ENCODE measurements at places on chromosomes 5 and 9. TPM values are rescaled to one million over a fixed set of nuclear protein-coding genes. Genes with fewer than 3 reads are reported as not detected.
A peak's percentile ranks its signal among the peaks of the same experiment; 100 is the strongest.

DNA sequence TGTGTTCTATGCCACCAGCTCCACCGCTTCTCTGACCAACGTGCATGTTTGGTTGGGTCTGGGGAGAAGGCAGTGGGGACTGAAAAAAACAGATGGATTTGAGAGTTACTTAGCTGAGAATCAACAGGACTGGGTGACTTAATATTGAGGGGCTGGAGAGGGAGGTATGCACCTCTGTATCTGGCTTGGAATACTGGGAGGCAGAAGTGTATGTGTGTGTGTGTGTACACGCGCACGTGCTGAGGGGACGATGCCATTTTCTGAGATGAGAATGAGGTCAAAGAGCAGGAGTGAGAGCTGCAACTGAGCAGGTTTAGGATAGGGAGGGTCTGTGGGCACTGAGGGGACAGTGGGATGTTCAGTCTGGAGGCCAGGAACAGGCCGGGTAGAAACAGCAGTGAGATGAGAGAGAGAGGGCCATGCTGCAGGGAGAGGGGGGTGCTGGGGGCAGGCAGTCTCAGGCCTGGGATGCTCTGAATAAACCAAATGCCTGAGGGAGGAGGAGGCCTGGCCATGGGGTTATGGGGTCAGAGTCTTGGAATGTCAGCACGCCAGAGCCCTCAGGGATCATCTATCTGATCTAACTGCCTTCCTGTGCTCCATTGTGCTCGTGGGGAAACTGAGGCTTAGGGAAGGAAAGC is 14.0 kb downstream of the PDGFRB start:
- no peak for DNase-seq

- no peak for DNase-seq
Observed at GRCh38 chr9:37174247-37174646, 53.9 kb downstream of the ZCCHC7 start.

GRCh38 chr9:70607926-70608325 is 193.5 kb upstream of the KLF9 start:
- no peak for DNase-seq

- DNase-seq = peak; percentile 38
Observed at GRCh38 chr9:90964101-90965020, 162.7 kb downstream of the SYK start.

DNA sequence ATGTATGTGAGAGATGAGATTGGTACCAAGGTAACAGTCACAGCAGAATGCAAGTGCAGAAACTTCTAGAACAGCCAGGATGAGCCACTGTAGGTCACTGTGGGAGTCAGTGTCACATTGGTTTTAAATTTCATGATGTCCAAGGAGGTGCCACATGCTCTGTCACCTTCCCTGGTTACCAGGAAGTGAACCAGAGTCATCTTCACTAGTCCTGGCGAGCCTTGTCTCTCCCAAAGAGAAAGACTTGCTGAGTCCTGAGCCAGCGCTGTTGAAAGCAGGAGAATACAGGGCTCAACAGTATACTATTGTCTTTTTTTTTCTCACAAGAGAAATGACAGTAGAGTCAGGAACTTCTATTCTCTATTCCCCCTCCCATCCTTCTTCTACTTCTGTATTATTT is 615.5 kb downstream of the RAB3C start:
- no peak for DNase-seq

- no peak for DNase-seq
Observed at GRCh38 chr9:133058071-133058470, 3.7 kb upstream of the CEL start.

DNA sequence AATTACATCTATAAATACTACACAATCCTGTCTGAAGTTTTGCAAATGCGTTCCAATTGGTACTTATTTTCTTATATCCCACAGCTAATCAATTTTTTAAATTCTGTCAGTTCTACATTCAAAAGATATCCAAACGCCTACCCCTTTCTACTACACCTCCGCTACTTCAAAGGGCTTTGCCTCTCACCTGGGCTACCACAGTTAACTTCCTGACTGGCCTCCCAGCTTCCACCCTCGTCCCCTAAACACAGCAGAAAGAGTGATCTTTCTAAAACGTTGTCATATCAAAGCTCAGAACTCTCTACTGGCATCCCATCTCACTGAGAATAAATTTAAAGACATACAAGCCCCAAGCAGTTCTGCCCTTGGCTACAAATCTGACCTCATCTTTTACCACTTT is 32.3 kb upstream of the NIPBL start:
- no peak for DNase-seq

DNA sequence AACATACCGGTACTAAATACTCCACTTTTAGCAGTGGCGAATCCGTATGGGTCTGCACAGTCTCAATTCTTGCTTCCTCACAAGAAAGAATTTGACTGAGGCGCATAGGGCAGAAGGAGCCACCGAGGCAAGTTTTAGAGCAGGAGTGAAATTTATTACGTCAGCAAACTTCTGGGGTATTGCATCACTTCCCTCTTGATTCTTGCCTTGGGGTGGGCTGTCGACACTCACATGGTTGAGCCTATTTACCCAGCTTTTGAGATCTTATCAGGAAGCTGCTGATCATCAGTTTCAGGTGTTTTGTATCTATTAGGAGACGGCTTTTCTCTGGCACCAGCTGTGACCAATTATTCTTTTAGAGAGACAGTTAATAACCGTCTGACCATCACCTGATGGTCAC is 111.5 kb upstream of the CCNH start:
- DNase-seq = no peak

DNA sequence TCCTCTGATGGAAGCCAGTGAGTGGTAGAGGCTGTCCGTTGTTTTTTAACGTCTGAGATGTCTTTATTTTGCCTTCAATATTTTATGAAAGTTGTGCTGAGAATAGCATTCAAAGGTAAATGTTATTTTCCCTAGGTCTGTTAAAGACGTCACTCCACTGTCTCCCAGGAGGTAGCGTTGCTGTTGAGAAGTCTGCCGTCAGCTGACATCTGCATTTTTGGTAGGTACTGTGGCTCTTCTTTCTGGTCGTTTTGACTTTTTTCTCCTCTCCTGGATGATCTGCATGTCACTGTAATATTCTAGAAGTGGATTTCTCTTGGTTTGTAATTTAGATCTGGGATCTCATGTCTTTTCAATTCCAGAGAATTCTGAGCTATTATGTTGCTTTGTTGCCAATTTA is 26.4 kb downstream of the SURF6 start:
- DNase-seq = no peak

DNA sequence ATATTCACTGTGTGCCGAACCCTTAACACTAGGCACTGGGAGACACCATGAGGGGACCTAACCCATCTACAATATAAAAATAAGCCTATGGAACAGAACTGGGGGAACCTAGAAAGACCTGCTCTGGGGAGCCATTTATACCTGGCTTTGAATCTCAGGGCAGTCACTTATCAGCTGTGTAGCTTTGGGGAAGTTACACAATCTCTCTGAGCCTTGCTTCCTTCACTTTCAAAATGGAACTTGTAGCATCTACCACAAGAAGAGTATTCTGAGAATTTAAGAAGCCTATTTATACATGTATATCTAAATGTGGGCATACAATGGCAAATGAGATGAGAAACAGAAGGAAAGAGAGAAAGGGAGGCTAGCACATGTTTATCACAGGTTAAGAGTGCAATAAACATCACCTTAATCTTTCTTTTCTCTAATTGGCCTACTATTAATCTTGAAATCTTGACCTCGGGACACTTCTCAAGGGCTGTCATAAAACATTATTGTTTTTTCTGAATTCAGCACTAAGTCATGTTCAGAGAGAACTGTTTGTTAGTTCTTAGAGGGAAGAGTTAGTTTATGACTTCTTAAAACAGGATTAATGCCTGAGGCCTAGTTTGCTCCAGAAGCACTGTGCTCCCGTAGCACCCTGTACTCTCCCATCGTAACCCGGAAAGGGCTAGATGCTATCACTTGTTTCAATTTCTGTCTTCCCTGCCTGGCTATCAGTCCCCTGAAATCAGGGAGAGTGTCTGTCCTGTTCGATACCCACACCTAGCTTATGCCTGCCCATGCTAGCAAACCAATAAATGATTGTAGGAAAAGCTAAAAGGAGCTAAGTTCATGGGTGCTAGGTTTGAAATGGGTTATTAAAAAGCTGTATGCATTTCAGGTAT is 606.4 kb upstream of the CLINT1 start:
- DNase-seq = no peak

GRCh38 chr5:72280581-72281069 is 39.4 kb downstream of the MRPS27 start:
- no peak for DNase-seq

GRCh38 chr5:45057564-45057963 is 248.8 kb downstream of the MRPS30 start:
- DNase-seq = no peak

DNA sequence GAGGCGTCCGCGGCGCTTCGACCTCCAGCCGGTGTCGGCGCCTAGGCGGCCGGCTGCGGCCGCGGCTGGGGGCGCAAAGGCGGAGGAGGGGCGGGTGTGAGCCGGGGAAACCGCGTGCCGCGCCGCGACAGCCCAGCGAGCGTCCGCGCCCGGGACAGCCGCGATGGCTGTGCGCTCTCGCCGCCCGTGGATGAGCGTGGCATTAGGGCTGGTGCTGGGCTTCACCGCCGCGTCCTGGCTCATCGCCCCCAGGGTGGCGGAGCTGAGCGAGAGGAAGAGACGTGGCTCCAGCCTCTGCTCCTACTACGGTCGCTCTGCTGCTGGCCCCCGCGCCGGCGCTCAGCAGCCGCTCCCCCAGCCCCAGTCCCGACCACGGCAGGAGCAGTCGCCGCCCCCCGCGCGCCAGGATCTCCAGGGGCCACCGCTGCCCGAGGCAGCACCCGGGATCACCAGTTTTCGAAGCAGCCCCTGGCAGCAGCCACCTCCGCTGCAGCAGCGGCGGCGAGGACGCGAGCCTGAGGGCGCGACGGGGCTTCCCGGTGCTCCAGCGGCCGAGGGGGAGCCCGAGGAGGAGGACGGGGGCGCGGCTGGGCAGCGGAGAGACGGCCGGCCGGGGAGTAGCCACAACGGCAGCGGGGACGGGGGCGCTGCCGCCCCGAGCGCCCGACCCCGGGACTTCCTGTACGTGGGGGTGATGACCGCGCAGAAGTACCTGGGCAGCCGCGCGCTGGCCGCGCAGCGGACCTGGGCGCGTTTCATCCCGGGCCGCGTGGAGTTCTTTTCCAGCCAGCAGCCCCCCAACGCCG is 605 bp downstream of the CHSY3 start:
- DNase-seq = peak; percentile 12

DNA sequence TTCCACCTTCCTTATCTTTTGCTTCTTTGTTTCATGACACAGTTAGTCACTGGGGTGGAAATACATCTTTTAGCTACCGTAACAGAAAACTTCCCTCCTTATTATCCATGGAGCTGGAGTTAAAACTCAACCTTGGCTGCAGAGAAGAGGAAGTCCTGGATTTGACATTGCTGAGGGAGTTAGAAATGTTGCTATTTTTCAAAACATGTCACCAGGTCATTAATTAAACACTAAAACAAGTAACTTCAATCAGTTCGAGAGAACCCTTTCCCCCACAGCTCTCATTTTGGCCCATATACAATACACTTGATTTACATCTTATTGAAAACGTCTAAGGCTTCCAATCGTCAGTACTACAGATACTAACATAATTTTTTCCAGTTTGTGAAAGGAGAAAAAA is 237.9 kb upstream of the CD180 start:
- DNase-seq = no peak

DNA sequence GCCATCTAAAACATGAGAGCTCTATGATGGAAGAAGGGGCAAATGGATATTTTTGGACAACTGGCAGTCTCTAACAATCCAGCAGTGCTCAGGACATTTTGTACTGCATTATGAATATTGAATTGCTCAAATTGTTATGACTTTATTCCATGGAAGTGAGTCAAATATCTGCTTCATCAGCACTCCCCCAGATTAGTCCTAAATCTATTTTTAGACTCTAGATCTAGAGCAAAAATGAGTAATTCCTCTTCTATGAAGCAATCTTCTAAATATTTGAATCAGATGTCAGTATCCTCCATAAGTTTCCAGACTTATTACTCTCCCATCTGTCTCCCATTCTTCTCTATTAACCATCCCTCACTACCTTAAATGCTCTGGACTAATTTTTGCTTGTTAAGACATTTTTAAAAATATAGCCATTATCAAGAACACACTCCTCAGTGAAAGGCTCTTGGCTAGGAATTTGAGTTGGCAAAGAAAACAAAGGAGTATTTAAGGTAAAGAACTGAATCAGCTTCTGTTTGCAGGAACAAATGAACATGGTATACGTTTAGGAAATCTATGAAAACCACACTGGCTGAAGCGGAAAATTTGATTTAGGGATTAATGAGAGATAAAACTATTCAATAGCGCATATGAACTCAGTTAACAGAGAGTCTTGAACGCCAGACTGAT is 300.9 kb downstream of the MCTP1 start:
- no peak for DNase-seq

- DNase-seq = no peak
Observed at GRCh38 chr5:132953710-132954109, 9.7 kb downstream of the AFF4 start.

DNA sequence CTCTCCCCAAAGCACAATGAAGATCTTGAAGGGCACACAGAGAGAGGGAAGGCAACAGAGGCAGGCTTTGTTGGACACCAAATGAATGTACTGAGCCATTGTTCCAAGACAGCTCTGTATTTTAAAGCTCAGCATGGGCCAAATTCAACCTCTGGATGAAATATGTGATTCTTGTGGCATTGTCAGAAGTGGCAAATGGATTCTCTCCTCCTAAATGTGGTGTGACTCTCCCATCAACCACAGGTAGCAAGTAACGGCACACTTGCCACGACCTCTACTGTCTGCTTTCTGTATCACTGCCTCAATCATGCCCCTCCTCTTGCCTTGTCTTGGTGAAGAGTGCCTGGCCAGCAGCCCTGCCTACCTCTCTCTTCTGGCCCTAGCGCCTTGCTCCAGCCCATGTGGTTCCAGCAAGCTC is 6.1 kb upstream of the MOB3B start:
- no peak for DNase-seq

- DNase-seq = no peak
Observed at GRCh38 chr5:105836268-105836667, 1834.5 kb downstream of the EFNA5 start.

DNA sequence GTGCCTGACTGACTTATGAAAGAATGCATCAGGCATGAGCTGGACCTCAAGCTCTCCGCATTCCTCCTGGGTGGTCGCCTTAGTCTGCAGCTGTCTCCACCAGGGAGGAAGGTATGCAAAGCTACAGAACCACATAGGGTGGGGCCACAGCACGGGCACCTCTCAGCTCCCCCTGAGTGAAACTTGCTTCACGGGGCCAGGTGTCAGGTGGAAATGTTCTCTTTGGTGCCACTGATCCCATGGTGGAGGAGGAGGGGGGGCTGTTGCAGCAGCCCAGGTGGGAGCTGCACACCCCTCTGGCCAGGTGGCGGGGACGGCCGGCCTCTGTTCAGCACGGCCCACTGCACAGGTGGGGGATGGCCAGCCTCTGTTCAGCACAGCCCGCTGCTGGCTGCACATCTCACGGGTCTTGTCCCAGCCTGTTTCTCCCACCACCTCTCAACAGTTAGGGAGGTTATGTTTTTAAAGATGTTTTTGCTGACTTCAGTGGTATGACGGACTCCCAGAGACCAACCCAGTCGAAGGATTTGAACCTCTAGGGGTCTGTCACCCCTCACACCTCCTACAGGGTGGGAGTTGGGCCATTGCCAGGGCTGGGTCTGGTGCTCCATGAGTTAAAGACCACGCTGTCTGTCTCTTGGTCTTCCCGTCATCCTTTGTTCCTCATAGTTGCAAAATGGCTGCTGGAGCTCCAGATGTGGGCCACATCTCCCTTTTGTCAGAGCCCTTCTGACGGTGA is 34.3 kb downstream of the MRPL36 start:
- DNase-seq = no peak

PCDHGB6 gene
- 7.3 TPM for polyA plus RNA-seq

TAF11L5 gene
- polyA plus RNA-seq = not detected

ZNF484 gene
- polyA plus RNA-seq = 12.0 TPM

SEC61B gene
- polyA plus RNA-seq = 136 TPM

TRMT10B gene
- 26.8 TPM for polyA plus RNA-seq

ARHGEF37 gene
- polyA plus RNA-seq = 5.3 TPM

CCDC112 gene
- 20.5 TPM for polyA plus RNA-seq

CCDC192 gene
- 1.5 TPM for polyA plus RNA-seq
